ENCODE measurements at places on chromosomes 4 and X.

DNA sequence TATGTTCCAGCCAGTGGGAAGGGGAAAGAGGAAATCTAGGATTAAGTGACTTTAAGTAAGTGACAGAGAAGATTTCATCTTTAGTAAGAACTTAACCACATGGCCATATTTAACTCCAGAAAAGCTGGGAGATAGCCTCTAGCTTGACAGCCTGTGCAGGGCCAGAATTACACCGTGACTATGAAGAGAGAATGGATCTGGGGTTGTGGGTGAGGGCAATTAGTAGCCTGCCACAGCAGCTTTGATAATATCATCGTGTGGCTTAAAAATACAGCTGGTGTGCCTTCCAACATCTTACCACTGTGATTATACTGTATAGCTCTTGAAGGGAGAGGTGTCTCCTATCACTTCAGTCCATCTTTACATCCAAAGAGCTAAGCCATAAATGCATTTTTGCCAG, 57.6 kb upstream of the TBC1D9 start:
- DNase-seq: no peak

DNA sequence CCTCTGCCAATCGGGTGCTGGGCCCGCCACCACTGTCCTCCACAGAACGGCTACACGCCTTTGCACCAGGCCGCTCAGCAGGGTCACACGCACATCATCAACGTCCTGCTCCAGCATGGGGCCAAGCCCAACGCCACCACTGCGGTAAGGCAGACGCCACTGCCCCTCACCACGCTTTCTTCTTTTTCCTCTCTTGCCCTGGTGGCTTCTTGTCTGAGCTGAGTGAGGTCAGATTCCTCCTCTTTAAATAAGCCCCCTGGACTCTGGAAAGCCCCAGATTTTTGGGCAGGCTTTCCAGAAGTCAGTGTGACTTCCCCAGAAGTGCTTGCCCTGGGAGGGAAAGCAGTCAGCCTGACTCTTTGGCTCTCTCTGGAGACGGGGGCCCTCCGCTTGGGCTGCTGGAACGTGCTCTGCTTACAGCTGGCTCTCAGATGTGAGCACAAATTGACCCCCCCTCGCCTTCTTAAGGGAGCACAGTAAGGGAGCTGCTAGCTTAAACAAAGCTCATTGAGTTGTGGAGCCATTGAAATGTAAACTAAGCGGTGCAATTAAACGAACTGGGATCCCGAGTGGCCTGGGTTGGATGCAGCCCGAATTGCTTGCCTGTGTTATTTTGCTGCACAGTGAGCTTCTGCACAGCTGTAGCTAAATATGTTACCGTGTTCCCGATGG, 243.1 kb downstream of the ANK2 start:
- no peak for DNase-seq

GRCh38 chrX:48468247-48468671, 1.8 kb downstream of the SLC38A5 start:
- no peak for DNase-seq

- DNase-seq: no peak
Measured at GRCh38 chr4:61614231-61614630, 414.1 kb downstream of the ADGRL3 start.

DNA sequence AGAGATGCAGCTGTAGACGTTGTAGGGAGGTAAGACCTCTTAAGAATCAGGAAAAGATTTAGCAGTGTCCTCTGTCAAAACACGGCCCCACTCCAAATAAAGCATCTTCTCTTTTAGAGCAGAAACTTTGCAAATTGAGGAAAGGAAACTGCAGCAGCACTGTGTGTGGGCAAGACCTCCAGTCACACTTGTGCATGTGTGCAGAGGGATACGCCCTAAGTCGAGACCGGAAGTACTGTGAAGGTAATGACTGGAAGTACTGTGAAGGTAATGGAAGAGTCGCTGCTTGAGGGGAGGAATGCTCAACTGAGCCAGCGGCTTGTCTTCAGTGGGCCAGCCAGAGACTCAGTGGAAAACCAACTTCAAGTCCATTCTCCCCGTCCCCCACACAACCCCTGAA, 46.5 kb downstream of the EGF start:
- DNase-seq: no peak

Data from RWPE2 (cell line).